ENCODE measurements at places on chromosomes 3 and 15.

- no peak for DNase-seq
Measured at GRCh38 chr15:67242708-67243111, 11.8 kb downstream of the AAGAB start.

DNA sequence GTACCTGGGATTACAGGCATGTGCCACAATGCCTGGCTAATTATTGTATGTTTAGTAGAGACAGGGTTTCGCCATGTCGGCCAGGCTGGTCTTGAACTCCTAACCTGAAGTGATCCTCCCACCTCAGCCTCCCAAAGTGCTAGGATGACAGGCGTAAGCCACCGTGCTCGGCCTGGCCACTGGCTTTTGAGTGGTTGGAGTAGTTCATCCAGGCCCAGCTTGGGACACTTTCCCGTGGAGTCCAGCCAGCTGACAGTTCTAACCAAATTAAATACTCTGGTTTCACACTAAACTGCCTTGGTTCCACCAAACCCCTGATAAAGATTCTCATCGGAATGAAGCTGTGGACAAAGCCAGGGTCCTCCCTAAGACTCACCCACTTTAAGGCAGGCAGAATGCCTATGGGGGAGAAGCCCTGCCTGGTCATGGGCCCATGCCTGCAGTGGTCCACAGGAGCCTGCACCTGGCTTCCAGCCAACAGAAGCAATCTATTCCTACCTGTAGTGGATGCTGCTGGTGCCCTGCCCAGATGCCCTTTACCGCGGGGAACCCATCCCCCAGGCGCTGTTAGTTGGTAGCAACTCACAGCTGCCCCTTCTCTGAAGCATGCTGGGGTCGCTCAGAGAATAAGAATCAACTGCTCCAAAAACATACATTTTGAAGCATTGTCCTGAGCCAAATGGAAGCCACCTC, 5.2 kb upstream of the SLC28A1 start:
- no peak for DNase-seq

GRCh38 chr3:155392138-155392537, 98.7 kb upstream of the STRIT1 start:
- no peak for DNase-seq

- DNase-seq = no peak
Measured at GRCh38 chr3:129313415-129313664, 34.7 kb downstream of the HMCES start.

GRCh38 chr3:167575000-167575600, 78.6 kb downstream of the WDR49 start:
- DNase-seq = peak; percentile 3

DNA sequence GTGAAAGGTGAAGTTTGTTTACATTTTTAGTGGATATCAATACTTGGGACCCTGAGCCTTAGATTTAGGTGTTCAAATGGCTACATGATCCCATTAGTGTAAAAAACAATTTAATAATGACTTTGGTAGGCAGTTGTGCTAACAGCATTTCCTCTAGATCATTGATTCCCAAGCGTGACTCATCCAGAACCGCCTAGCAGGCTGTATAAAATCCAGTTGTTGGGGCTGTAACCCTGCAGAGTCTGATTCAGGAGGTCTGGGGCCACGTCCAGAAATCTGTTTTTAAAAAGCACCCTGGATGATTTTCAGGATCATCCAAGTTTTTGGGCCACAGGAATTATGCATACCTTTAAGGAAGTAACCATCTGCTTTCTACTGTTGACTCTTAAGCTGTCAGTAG, 156.4 kb downstream of the TP63 start:
- DNase-seq = no peak

DNA sequence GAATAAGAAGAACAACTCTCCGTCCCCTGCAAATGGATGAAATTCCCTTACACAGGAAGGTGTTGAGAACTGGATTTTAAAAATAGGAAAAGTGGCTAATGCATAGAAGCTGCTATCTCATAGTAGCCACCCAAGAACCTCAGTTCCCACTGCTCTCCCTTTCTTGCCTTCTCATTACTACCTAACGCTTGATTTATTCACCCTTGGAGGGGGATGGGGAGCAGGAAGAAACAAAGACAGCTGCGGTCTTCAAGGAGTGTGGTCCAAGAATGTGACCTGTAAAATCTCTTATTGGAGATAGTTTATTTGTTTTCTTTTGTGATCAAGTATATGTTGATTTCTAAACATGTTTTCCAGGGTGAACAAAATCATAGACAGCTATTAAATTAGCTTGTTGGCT, 274.1 kb upstream of the CTNNB1 start:
- DNase-seq = no peak

- no peak for DNase-seq
Measured at GRCh38 chr3:129056451-129057173, 4.0 kb upstream of the GP9 start.

DNA sequence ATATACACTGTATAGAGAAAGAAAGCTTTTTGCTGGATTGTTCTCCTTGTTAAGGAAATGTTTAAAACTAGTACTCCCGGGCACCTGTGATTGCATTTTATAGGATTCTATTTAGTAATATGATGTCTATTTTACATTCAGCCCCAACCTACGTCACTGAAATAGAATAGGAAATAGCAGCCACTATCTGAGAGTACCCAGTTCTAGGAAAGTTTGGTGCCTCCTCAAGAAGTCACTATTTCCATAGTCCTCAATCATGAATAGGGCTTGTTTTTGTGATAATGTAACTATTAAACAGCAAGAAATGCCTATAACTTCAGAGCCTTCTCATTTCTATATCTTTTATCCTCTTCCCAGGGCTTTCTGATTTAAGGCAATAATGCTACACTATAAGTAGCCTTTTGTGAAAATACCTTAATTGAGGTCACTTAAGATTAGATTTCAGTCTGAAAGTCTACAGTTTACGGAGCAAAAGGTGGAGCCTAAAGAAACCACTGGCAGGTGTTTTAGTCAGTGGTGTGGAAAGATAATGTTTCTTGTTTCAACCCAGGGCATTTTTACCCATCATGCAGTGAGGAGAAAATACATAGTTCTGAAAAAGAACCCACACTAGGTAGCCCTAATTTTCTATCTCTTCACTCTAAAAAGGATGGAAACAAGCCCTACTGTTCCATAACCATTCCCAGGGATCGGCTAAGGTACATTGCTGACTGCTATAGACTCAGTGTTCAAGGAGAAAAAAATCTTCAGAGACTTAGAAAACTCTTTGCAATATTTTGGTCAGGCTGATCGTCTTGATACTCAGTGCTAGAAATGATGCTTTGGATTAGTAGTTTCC, 38.7 kb downstream of the TIGIT start:
- no peak for DNase-seq

- no peak for DNase-seq
Measured at GRCh38 chr15:40796512-40796911, 10.4 kb upstream of the ZFYVE19 start.

DNA sequence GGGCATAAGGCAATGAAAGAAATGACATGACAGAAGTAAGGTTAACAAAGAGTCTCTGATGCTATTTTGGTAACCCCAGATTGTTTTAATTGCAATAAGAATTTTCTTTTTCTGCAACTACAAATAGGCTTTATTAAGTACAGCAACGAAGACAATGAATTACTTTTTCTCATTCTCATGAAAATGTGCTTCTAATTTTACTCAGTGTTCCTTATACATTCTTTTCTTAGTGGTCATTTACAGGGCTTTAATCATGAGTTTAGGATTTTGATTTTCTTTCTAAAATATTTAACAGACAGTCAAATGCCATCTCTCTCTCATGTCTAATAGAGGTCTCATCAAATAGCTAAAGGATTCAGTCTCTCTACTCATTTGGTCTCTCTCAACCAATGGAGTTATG, 452.1 kb downstream of the RAP2B start:
- DNase-seq = no peak

GRCh38 chr3:116591236-116591635, 118.3 kb upstream of the TUSC7 start:
- no peak for DNase-seq

- no peak for DNase-seq
Measured at GRCh38 chr3:14386254-14386653, 16.2 kb upstream of the SLC6A6 start.

- no peak for DNase-seq
Measured at GRCh38 chr15:98804057-98804380, 155.7 kb downstream of the IGF1R start.

DNA sequence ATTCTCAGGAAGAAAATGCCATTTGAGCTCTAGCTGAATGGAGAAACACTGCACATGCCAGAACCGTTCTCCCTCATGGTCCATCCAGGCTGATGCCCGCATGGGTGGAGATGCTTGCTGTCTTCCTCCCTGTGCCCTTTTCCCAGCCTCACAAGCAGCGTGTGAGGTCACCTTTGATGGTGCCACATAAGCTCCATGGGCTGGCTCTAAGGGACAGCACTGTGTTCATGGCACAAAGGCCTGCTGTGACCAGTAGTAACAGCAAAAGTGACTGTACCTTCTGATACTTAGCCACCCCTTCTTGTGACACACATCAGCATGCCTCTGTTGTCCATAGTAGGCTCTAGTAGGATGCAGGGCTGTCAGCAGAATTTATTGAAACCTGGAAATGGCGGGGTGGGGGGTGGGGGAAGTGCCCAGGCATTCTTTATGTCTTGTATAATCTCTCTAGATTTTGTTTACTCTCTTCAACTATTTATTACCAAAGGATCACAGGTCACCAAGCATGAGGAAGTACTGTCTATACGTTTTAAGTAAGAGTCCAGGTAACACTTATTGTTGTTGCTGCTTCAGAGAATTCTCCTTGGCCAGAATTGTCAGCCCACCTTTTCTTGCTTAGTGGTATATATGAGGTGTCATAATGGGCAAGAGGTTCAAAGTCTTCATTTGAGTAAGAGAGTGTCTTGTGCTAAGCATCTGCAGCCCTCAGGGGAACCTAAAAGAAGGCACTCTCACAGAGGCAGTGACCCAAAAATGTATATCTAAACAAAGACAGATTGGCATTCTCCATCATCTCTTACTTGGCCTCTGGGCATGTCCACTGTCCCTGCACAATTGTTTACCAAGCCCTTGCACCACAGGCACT, 56.5 kb downstream of the RAB7A start:
- no peak for DNase-seq

GRCh38 chr15:29470311-29470710, 200.7 kb upstream of the NSMCE3 start:
- DNase-seq = no peak

- DNase-seq = no peak
Measured at GRCh38 chr3:62051506-62051905, 321.8 kb downstream of the FEZF2 start.

DNA sequence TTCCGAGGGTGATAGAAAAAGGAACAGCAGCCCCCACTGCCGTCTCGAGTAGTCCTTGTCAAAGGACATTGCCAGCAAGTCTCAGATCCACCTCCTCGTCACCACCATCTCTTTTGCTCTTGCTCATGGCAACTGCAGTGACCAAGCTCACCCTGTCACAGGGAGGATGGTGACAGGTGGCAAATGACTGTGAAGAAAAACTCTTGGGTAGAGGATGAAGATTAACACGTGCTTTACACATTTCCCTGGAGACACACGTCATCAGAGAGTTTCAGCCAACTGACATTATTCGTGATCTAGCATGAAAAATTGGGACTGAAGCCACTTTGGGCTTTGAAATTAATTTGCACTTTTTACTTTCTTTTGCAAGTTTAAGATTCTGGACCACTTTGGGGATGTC, 174.3 kb downstream of the EBLN2 start:
- DNase-seq = no peak

DNA sequence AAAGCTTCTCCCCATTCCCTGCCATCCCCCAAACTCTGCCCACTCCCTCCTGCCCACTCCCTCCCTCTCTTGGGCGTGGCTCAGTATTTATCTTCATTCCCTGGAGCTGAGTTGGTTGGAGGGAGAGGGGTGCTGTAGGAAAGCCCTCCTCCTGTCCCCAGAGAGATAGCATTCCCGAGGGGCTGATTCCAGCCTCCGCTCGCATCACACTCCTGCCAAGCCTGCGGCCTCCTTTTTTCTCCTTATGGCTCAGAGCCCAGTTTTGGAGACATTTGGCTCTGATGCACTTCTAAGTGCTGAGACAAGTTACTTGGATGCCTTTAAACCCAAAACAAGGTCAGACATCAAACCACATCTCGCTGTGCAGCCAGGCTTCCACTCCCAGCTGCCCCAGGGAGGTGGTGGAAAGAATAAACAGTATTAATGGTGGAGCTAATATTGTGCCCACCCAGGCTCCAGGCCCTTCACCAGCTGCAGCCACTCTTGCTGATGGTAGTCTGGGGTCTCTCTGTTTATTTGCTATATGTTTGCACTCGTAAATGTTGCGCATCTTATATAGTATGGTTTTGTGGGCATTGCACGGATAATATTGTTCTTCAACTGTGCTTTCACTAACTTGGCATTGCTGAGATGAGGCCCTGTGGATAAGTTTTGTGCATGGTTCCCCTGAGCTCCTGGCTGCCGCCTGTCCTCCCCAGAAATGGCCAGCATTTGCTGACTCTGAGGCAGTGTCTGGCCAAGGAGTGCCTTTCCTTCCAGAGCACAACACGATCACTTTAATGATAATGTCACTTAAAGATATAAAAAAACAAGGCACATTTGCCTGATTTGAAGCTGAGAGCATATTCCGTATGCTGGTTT, 157.2 kb downstream of the LRRC28 start:
- no peak for DNase-seq

GRCh38 chr15:43508991-43509659, 8.3 kb upstream of the MAP1A start:
- no peak for DNase-seq

- DNase-seq = no peak
Measured at GRCh38 chr3:141491929-141492328, 5.1 kb downstream of the RASA2 start.

GRCh38 chr3:11600501-11601282, 43.0 kb downstream of the VGLL4 start:
- DNase-seq = no peak

- no peak for DNase-seq
Measured at GRCh38 chr3:141129049-141129448, 77.9 kb downstream of the SPSB4 start.

DNA sequence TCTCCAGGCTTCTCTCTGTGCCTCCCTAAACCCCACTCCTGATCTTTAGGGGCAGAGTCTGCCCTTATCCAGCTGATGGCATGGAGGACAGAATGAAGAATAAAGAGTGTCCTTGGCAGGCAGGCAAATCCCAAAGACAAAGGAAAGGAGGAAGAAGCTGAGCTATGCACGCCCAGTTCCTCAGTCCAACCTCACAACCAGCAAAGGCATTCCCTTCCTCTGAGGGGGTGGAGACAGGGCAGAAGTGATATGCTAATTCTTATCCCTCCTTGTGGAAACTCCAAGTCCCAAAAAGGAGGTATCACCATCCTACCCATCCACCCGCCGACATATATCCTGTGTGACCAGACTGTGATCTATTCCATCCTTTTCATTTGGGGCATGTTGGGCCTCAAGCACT, 10.5 kb upstream of the CCDC54 start:
- no peak for DNase-seq

DNA sequence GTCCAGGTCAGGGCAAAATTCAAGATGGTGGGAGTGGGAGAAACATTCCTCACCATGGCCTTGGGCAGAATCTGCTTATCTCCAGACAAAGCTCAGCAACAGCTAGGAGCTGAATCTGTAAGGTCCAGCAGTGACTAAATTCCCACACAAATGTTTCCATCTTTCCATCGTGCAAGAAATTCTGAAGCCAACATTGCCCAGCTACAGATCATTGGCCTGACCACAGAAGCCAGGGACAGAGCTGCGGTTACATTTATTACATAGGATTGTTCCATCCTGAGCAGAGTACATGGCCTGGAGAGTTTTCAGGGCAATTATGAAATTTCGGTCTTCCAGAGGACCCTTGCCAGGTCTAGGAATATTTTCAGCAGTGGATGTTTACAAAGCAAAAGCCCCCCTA, 100.3 kb downstream of the LIPC start:
- no peak for DNase-seq

Measured in nucleus accumbens (tissue), 56 donors.